IMR-90 (cell line): ENCODE measurements at places on chromosomes 16 and 17.

- peak; percentile 81 for DNase-seq
Observed at GRCh38 chr17:61302953-61303816, 96.5 kb upstream of the TBX2 start.

- no peak for DNase-seq
Observed at GRCh38 chr17:45301674-45302073, 15.1 kb downstream of the MAP3K14 start.

DNA sequence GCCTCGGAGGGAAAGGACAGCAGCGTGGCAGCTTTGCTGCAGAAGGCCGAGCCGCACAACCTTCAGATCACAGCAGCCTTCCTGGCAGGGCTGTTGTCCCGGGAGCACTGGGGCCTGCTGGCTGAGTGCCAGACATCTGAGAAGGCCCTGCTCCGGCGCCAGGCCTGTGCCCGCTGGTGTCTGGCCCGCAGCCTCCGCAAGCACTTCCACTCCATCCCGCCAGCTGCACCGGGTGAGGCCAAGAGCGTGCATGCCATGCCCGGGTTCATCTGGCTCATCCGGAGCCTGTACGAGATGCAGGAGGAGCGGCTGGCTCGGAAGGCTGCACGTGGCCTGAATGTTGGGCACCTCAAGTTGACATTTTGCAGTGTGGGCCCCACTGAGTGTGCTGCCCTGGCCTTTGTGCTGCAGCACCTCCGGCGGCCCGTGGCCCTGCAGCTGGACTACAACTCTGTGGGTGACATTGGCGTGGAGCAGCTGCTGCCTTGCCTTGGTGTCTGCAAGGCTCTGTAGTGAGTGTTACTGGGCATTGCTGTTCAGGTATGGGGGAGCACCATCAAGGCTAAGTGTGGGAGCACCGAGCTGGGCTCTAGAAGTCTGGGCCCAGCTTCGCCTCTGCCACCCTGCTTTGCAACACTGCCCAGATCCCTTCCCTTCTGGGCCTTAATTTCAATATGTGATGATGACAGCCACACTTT is 18.6 kb downstream of the NOD2 start:
- no peak for DNase-seq

DNA sequence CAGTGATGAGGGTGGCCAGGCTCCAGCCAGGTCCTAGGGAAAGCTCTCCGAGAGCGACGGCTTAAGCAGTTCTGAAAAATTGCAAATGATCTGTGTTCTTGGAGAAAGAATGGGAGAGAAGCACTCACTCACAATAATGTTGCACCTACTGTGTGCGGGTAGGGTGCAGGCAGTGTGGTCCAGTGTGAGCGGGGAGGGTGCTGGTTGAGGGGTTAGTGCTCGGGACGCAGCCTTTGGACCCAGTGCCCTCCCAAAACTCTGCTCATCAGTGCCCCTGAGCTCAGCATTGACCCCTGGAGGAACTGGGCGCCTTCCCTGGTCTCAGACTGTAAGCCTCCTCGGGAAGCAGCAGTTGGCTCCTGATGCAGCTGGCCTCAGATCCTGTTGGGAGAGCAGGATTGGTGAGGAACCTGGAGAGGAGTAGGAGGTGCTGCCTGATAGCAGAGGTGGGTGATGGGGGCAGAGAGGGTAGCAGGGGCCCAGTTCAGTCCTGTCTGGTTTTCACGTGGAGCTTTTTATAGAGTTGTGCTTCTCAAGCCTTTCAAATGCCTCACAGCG is 23.6 kb upstream of the ZNF750 start:
- no peak for DNase-seq

DNA sequence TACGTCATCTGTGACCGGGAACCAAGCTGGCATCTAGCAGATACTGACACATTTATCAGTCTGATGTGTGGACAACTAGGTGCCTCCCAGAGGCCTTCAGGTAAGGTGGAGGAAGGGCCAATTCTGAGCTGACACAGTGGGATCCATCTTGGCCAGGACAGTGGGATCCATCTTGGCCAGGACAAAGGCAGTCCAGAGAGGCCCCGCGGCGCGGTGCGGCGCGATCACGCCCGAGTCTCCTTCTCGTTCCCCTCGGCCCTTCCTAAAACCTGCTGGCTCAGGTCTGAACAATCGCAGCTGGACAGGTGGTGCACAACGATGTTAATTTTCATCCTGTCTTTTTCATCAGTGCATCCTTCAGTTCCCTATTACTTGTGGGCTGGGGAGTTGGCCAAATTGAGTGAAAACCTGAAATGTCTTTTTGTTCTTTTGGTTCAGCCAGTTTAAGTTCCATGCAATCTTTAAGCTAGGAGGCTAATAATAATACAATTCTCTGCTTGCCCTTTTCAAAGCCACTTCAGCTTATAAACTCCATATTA is 486 bp upstream of the WSB1 start:
- DNase-seq, result no peak

DNA sequence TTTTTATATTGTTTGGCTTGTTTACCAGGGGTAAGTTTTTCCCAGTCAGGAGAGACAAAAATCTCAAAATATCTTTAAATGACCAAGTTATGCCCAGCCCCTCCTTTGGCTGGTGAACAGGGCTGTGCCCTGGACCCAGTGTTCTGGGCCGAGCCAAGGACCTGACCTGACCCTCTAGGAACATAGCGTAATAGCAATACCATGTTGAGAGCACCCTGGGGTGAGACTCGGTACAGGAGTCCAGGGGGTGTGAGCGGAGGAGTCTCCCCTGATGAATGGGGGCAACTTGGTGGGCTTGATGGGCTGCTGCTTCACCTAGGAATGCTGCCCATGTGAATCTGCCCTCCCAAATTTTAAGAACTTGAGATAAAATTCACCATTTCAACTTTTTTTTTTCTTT is 47.4 kb downstream of the B9D1 start:
- no peak for DNase-seq

DNA sequence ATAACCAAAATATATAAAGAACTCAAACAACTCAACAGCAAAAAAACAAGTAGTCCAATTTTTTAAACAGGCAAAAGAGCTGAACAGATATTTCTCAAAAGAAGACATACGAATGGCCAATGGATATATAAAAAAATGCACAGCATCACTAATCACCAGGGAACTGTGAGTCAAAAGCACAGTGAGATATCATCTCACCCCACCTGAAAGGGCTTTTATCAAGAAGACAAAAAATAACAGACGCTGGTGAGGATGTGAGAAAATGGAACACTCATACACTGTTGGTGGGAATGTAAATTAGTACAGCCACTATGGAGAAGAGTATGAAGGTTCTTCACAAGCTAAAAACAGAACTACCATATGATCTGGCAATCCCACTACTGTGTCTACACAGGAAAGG is 7.4 kb downstream of the XYLT1 start:
- no peak for DNase-seq

- no peak for DNase-seq
Observed at GRCh38 chr17:19288453-19288852, 51.3 kb downstream of the EPN2 start.

DNA sequence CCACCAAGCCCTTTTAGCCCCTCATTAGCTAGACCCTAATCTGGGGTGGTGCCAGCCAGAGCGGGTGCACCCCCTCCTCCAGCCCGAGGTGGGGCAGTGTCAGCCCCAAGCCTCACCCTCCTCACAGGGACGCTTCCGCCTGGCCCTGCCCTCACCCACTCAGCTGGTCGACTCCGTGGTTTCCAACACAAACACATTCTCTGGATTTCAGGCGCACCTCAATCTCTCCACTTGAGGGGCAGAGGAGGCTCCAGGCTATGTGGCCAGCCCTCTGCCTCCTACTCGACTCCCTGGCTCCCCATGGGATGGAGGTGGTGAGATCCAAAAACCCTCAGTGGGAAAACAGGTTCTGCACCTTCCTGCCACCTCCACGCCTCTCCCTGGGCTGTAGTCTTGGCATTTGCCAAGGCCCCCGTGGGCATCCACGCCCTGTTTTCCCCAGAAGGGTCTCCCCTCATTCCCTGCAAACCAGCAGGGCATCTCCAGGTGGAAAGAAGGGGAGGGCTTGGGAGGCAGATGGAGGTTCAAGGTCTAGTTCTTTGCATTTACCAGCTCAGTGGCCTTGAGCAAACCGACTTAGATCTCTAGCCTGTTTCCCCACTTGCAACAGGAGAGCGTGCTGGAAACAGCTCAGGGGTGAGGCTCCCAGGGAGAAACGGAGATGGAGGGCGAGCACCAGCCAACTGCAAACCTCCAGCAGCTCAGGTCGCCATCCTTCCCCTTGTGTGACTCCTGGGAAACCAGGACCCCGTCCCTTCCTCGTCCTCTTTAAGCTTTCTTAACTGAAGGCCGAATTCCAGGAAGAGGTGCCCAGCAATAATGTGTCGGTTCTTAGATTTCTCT is 1.7 kb downstream of the EMP2 start:
- DNase-seq, result no peak

GRCh38 chr16:275041-275641 is 603 bp downstream of the RGS11 start:
- DNase-seq, result no peak

GRCh38 chr17:6072611-6073010 is 2.4 kb downstream of the WSCD1 start:
- no peak for DNase-seq

- DNase-seq, result peak; percentile 49
Observed at GRCh38 chr17:76432712-76433336, 20.1 kb downstream of the UBE2O start.

- DNase-seq, result no peak
Observed at GRCh38 chr17:78400581-78401240, 22.3 kb downstream of the PGS1 start.

DNA sequence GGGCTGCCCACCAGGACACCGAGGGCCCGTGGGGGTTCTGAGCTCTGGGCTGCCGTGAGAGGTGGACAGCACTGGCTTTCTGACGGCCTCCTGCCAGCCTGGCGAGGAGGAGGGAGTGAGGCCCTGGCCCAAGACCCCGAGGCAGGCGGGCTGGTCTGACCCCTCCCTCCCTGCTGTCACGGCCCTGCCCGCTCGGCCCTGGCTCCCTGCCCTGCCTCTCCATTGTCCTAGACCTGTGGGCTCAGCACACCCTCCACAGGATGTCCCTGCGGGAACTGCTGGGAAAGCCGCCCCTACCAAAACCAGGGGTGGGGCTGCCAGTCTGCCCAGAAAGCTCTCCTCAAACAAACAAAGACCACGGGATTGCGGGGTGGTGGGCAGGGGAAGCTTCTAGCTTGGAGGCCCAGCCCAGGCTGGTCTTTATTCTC is 20.7 kb downstream of the SPNS2 start:
- no peak for DNase-seq

DNA sequence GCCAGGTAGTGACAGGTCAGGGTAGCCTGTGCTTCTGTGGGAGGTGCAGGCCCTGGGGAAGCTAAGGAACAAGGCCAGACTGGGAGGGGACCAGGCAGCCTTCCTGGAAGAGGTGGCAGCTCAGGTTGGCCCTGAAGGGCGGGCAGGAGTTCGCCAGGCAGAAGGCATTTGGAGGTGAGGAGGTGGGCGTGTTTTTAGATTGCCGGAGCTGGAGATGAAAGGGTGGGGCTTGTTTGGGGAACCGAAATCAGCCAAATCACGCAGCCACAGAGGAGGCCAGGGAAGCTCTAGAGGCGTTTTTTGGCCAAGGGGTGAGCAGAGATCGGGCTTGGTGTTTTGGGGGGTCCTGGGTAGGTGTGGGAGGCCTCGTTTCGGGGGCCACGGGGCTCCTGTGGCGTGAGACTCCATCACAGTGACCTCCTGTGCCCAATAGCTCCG is 7.6 kb downstream of the ADCY7 start:
- no peak for DNase-seq

DNA sequence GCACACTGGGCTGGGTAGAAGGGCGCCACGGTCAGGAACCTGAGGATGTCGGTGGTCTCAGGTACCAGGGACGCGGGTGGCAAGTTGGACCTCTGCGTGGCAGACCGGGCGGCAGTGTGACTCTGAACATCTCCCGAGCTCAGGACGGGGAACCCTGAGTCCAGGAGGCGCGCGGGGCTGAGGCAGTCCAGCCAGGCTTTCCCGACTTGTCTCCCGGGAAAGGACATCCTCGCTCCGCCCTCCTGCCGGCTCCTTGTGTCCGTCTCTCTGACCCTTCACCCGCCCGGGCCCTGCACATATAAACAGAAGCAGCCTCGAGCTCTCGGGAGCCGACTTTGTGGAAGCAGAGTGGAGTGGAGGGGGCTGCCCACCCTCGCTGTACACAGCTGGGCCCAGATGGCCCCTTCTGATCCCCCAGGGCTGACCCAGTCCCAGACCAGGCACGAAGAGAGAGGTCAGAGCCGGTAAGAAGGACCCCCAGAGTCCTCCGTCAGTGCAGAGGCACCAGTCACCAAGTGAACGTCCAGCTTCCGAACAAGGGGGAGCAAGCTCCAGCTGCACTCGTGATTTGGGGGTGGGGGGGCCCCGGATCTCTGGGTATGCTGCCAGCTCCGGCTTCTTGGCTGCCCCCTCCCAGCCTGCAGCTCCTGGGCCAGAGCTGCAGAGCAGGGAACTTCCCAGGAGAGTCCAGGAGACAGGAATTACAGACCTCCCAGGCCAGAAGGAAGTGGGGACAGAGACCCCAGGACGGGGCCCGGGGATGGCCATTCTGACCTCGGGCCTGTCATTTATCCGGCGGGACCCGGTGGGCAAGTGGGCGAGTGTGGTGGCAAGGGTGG is 8.5 kb upstream of the P2RX1 start:
- no peak for DNase-seq

- DNase-seq, result no peak
Observed at GRCh38 chr16:35506018-35506897, 2046.8 kb downstream of the TP53TG3F start.

- DNase-seq, result no peak
Observed at GRCh38 chr16:72173997-72174396, 2.0 kb upstream of the PMFBP1 start.

DNA sequence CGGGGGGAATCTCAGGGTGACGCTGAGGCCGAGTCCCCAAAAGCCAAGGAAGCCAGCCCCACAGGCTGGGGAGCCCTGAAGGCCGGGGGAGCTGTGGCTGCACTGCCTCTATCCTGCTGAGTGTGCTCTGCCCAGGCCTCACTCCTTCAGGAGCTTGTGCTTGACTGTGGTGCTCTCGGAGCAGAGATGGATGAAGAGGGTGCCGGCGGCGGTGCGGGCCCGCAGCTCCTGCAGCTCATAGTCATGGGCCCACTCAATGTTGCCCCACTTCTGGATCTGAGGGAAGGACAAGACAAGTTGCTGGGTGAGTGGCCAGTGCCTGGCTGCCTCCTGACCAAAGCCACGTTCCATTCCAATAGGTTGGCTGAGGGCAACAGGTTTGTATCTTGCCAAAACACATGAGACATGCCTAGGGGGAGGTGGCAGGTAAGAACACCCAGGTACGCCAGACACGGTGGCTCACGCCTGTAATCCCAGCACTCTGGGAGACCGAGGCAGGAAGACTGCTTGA is 20.5 kb downstream of the ATPAF2 start:
- DNase-seq, result no peak
